ENCODE measurements at places on chromosomes 7 and 10. TPM values are rescaled to one million over a fixed set of nuclear protein-coding genes. Genes with fewer than 3 reads are reported as not detected.
A peak's percentile ranks its signal among the peaks of the same experiment; 100 is the strongest.

DNA sequence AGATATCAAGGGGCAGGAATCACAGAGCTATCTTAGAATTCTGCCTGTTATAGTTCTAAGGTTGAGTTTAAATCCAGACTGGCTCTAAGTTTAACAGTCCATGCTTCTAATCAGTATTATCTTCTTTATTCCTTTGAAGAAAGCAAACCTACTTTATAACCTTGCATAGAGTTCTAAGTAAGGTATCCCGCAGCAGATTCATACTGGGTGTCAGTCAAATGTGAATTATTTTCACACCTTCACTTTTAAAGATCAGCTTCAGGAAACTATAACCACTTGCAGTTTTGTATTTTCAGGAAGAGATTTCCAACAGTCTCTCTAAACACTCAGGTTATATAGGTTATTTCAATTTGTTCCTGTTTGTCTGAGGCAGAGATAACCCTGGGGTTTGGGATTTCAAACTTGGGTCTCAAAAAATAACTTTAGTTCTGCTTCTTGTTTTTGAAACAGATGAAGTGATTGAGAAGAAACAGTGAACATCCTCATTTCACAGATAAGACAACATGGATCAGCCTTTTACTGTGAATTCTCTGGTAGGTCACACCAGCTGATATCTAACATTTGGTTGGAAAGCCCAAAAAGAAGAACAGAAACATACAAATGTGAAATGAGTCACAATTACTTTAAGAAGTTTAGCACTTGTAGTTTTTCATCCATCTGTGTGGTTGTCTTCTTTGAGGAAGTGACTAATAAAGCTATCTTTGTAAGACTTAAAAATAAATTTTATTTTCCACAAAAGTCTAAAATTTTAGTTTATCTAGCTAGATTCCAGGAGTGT lies 21.4 kb downstream of the STAMBPL1 start:
- peak; percentile 62 for DNase-seq

DNA sequence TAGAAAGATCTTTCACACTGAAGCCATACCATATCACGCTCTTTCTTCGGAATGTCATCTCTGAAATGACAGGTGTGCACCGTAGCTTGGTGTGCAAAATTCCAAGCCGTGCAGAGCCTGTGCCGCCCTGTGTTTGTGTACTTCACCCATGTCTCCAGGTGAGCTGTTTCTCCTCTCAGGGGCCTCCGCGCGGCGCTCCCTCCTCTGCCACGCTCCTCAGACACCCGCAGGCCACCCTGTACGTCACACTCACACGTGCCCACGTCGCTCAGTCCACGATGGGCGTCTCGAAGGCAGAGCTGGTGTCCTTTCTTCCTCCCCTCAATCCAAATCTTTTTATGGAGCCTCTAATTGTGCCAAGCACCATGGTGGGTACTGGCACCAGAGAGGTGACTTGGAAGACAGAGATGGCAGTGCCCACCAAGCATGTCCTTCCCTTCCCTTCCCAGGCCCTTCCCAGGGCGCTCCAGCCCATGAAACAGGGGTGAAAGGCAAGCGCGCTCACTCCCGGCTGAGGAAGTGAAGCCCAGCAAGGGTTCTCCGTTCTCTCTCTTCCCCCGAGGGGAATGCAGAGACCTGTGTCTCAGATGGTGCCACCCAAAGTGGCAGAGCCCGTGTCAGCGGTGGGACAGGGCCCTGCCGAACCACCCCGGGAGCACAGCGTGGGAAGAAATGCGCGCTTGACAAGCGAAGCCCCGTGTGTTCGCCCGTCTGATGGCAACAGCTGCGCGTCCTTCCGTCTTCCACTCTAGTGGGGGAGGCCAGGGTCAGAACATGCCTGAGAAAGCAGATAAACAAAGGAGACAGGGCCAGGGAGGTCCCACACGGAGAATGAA lies 292.5 kb upstream of the SHH start:
- no peak for DNase-seq

DNA sequence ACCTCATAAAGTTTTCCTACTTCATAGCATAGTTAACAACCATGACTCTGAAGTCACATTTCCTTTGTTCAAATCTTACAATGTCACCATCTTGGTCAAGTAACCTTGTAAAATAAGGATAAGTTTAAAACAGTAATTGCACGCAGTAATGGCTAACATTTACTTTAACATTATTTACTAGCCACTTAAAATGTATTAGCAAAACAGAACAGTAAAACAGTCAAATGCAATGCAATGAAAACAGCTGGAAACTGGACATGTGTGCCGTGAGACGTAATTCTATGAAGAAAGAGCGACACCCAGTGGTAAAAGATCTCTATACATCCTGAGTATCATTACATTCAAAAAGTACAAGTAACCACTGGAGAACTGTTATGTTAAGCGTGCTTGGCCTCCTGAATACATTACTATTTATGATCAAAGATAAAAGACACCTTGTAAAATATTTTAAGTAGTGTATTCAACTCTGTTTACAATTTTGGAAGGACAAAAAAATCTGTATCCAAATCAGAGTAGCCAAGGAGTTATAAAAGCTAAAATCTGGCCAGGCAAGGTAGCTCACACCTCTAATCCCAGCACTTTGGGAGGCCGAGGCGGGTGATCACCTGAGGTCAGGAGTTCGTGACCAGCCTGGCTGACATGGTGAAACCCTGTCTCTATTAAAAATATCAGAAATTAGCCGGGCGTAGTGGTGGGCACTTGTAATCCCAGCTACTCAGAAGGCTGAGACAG lies 27.2 kb downstream of the ATE1 start:
- DNase-seq, result peak; percentile 83

GRCh38 chr10:77406764-77407430 lies 230.7 kb downstream of the KCNMA1 start:
- DNase-seq, result no peak

DNA sequence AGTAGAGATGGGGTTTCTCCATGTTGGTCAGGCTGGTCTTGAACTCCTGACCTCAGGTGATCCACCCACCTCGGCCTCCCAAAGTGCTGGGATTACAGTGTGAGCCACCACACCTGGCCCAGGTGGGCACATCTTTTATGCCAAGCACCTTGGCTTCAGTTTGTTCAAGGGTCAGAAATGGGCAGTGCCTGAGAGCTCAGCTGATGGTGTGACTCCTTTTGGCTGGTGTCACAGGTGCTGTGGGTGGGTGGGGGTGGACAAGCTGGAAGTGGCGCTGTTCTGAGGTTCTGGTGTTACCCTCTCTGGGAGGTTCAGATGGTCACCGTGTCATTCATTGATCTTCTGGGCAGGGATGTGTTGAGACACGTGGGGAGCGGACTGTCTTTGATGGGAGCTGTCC lies 11.5 kb downstream of the ADCY1 start:
- no peak for DNase-seq

GRCh38 chr10:100848770-100849169 lies 64.0 kb upstream of the SLF2 start:
- DNase-seq, result no peak

- DNase-seq, result no peak
Observed at GRCh38 chr7:79334334-79334733, 119.1 kb downstream of the MAGI2 start.

DNA sequence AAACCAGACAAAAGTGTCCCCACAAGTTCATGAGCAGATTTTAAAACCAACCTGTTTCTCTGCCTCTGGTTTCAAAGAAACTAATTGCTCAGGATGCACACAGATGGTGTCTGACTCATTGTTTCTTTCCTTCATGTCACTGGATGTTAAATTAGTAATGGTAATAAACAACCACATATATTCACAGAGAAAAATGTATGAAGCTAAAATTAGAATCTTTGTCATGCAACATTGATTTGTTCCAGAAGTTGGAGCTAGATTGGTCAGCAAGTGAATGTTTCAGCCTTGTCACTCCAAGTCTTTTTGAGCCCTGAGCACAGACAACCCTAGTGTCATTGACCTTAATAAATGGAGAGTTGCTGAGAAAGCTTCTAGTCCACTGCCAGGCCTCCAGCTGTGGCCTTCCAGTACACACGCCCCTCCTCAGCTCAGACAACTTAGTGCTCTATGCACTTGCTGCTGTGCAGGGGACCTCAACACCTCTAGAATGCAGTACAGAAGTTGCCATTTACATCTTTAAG lies 175.9 kb downstream of the CCDC71L start:
- DNase-seq, result no peak

DNA sequence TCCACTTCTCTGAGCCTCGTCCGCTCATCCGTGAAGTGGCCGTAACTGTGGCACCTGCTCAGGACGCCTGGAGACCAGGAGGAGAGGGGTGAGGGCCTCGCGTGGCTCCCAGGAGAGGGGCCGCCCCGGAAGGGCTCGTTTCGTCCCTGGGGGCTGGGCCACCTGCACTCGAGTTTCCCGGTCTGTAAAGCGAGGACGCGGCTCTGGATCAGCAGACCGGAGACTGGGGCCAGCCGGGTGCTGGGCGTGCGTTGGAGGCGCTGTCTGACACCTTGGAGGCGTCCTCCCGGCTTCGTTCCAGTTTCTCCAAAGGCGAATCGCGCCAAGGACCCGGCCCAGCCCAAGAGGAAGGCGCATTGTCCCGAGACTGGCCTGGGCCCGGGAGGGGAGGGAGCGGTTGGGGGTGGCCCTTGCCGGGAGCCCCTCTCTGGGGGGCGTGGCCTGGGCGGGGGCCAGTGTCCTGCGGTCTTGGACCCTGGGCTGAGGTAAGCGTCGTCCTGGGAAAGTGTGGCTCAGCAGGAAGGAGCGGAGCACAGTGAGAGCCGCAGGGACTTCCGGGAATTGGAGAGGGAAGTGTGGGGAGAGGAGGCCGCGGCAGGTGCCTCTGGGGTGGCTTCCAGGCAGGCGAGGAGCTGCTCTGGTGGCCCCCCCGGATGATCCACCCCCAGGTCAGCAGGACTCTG lies 89.6 kb downstream of the FOXL3 start:
- peak; percentile 51 for DNase-seq

Gene AGMO
- 0.80 TPM for total RNA-seq

Gene PILRA
- total RNA-seq, result 1.3 TPM

Gene LBX1
- total RNA-seq, result 3.3 TPM

Gene HPSE2
- total RNA-seq, result 0.04 TPM

Gene ANXA11
- 78.8 TPM for total RNA-seq

Gene CHCHD3
- 75.0 TPM for total RNA-seq

Measured in muscle of leg (tissue), 16 donors.